Neural progenitor cell (in vitro differentiated cells): ENCODE measurements at places on chromosomes 12 and 14. TPM values are rescaled to one million over a fixed set of nuclear protein-coding genes. Genes with fewer than 3 reads are reported as not detected.
A peak's percentile ranks its signal among the peaks of the same experiment; 100 is the strongest.

GRCh38 chr12:51527966-51528365 is 63.1 kb upstream of the SCN8A start:
- DNase-seq = no peak

DNA sequence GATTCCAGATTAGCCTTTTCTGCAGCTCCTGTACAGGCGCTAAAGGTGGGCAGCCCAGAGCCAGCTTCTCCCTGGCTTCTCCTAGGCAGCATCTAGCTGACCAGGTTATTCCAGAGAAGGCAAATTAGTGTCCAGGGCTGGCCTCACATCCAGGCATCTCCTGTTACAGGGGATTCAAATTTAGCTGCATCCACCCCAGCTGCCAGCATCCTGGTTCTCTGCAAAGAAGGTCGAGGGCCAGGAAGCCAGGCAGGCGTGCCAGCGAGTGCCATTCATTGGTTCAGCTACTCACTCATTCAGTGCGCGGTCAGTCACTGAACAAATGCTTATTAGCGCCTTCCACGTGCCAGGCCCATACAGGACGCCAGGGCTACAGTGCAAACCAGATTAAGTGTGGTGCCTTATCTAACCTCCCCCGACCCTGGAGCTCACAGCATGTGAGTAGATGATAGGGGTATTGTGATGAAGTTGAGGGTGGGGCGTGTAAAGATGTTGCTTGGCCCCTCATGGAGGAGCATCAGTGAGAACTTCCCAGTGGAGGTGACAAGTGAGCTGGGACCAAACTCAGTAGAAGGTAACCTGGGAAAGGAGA is 15.7 kb upstream of the FAM222A start:
- peak; percentile 39 for DNase-seq

DNA sequence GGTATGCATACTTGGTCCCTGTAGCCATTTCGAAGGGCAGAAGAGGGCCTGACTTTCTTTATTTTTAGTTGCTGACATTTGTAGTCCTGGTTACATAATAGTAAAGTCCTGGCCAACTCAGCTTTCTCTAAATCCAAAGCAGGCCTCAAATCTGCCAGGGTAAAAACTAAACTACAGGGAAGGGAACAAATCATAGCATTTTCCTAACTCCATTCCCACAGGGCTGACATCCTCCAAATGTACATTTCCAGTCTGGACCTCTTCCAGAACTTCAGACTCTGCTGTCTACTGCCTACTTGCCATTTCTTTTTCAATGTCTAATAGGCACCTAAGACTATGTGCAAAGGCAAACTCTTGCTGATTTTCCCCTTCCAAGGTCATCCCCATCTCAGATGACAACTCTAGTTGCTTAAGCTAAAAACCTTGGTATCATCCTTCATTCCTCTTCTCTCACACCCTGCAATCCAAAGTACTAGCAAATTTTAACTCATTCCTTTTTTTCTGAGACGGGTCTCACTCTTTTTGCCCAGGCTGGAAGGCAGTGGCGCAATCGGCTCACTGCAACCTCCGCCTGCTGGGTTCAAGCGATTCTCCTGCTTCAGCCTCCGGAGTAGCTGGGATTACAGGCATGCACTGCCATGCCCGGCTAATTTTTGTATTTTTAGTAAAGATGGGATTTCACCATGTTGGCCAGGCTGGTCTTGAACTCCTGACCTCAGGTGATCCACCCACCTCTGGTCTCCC is 2.0 kb downstream of the DDIT3 start:
- no peak for DNase-seq

GRCh38 chr12:68479261-68479895 is 131.3 kb upstream of the RAP1B start:
- DNase-seq = no peak

DNA sequence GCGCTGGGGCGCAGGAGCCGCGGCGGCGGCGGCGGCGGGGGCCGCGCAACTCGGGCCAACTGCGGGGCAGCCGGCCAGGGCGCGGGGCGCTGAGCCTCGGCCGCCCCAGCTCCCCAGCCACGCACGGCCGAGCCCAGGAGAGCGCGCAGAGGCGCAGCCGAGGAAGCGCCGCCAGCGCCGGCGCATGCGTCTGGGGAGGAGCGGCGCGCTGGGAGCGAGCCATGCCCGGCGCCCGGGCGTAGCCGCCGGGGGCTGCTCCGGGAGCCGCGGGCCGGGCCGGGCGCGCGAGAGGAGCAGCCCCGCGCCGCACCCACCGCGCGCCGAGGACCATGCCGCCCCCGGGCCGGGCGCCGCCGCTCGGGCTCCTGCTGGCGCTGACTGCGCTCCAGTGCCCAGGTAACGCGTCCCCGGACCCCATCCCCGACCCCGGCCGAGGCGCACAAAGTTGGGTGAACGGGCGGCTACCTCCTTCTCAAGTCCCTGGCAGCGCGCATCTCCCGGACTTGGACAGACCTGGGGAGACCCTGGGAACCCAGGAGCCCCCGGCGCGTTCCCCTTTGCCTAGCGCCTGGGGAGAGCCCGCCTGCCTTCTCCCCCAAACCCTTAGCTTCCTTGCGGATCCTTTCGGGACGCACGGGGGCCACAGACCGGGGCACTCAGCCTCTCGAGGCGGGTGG is 121.4 kb downstream of the AACS start:
- DNase-seq = peak; percentile 58

DNA sequence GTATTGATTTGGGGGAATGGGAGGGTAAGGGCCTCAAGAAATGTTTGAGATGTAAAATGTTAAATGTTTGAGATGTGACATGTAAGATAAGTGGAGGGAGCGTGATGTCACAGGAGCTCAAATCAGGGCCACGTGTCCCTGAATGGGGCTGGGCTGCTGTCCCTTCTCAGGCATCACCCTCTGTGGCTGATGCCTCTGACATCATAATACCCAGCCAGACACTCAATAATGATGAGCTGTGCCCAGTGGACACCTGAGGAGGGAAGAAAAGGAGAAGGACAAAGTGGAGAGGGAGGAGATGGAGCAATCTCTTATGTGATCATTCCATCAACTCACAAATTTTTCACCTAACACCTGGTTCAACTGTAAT is 120.8 kb downstream of the SAMD4A start:
- no peak for DNase-seq

DNA sequence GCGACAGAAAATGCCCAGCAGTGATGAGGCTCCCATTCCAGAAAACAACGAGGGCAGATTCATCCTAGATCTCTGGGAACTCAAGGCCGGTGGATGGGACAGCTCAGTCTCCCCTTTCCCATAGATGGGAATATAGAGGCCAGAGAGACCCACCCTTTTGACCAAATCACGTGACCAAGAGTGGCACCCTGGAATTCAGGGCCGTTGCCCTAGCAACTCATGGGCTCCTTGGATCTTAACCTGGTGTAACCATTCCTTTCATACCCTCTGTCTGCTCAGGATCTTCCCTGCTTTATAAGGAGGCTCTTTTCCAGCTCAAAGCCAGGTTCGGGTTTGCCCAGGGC is 8.4 kb upstream of the LRTM2 start:
- DNase-seq = no peak

- DNase-seq = no peak
Measured at GRCh38 chr12:96047229-96048211, 12.1 kb upstream of the LTA4H start.

- DNase-seq = no peak
Measured at GRCh38 chr14:61558271-61558670, 137.0 kb upstream of the HIF1A start.

DNA sequence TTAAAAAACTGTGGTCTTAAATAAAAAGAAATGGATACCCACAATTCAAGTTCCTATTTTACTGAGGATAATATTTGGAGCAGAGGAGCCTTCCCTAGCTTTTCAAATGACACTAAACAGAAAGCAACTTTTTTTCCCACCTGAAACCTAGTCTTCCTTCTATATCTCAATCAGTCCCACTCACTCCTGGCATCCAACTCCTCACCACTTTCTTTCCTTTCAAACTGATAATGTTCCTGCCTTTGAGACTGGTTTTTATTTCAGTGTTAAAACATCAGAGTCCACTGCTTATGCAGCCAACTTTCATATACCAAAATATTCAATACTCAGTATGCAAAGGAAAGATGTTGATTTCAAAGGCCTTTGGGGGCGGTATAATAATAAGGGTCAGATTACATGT is 225.6 kb downstream of the GXYLT1 start:
- no peak for DNase-seq

GRCh38 chr12:89494411-89495231 is 30.0 kb downstream of the GALNT4 start:
- no peak for DNase-seq

- no peak for DNase-seq
Measured at GRCh38 chr14:98622208-98623051, 649.6 kb downstream of the BCL11B start.

Gene HSPB8
- not detected in 2 replicates for total RNA-seq

Gene P3H3
- total RNA-seq = 14.1 and 52.6 TPM in 2 replicates

Gene LMNTD1
- total RNA-seq = not detected in 2 replicates

Gene CLEC4E
- not detected in 2 replicates for total RNA-seq

Gene EPYC
- not detected in 2 replicates for total RNA-seq

Gene SRRM4
- total RNA-seq = 0.07 and 0.34 TPM in 2 replicates

Gene RTL1
- 0.15 and 0.65 TPM in 2 replicates for total RNA-seq

Gene TMEM253
- total RNA-seq = 0.22 and 1.3 TPM in 2 replicates
